ENCODE measurements at places on chromosomes 12 and 14.

DNA sequence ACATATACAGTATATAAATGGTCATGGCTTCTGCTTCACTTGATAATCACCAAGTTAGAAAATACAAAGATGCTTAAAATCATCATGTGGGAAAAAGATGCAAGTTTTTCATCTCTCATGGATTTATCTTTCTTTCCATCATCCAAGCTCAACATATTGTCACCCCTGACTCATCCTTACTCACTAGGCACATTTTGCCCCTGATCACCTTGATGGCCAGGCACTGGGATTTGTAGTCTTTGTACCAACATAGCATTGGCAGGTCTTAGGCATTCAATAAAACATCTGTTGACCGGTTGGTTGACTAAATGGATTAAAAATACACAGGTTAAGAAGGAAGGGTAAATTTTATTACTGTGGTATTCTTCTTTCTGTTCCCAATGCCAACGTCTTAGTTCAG is 28.1 kb downstream of the KLHDC2 start:
- no peak for DNase-seq

DNA sequence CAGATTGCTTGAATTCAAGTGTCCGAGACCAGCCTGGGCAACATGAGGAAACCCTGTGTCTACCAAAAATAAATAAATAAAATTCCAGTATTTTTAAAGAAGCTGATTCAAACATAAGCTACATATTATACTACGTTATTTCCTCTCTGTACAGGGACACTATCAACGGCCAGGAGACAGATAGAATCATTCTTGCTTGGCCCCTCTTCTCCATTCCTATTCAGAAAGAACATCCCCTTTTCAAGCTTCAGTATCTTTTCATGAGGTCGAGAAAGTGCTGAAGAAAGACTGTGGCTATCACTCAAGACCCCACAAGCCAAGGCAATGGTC is 314 bp upstream of the DHRS7 start:
- DNase-seq: no peak

DNA sequence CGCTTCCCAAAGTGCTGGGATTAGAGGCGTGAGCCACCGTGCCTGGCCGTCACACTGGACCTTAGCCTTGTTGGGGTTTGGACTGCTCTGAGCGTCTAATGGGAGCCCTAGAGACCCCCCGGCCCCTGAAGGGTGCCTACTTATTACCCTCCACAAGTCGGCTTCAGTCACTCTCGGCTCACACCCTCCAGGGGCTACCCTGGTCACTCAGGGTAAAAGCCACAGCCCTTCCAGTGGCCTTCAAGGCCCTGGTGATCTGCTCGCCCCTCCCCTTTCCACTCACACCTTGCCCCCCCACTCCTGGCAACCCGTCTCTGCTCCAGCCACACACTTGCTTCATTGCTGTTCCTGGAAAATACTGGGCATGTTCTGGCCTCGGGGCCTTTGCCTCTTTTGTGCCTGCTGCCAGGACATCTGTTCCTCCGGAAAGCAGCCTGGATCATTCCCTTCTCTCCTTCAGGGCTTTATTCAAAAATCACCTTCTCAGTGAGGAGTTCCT is 3.6 kb upstream of the MORN3 start:
- no peak for DNase-seq

GRCh38 chr12:50017641-50018040 is 7.7 kb downstream of the RACGAP1 start:
- peak; percentile 20 for DNase-seq

DNA sequence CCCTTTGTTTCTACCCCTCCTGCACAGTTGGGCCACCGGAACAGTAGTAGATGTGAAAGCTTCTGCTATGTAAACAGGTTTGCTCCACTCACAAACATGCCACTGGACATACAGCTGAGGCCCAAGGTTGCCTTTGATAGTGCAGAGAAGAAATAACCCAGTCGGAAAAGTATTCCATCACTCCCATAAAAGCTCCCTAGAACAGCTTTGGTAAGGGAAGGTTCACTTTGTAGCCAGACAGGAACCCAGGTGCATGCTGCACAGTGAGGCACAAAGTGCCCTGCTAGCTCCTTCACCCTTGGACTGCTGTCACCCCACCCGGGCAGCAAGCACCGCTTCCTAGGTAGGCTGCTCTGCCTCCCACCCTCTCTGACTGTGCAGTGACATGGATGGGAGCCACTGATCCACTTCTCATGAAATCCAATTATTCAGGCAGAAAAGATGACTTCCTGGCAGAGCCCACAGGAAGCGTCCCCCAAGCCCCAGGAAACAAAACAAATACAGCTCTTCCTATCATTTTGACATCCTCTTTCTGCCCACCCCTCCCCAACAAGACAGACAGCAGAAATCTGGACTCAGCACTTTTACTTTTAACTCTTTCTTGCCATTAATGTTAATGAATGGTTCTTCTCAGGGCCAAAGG is 100.2 kb downstream of the SRGAP1 start:
- DNase-seq: no peak

- DNase-seq: peak; percentile 78
These were observed 235.2 kb downstream of the CACNA1C start for GRCh38 chr12:2288001-2288400.

DNA sequence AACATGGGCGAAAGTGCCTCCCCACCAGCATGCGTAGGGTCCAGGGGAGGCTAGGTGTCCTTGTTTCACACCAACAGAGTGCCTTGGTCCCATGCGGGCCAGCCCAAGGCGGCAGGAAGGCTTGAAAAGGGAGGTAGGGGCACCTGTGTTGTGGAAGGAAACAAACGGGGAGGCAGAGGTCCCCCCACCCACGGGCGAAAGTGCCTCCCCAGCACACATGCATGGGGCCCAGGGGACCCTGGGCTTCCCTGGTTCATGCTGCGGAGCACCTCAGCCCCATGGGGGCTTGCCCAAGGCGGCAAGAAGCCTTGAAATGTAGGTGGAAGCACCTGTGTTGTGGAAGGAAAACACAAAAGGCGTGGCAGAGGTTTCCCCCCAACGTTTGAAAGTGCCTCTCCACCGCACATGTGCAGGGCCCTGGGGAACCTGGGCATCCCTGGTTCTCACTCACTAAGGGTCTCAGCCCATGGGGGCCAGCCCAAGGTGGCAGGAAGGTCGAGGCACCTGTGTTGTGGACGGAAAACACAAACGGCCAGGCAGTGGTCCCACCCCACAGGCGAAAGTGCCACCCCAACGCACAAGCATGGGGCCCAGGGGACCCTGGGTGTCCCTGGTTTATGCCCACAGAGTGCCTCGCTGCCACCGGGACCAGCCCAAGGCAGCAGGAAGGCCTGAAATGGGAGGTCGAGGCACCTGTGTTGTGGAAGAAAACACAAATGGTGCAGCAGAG is 374.7 kb downstream of the ALG10 start:
- DNase-seq: no peak

DNA sequence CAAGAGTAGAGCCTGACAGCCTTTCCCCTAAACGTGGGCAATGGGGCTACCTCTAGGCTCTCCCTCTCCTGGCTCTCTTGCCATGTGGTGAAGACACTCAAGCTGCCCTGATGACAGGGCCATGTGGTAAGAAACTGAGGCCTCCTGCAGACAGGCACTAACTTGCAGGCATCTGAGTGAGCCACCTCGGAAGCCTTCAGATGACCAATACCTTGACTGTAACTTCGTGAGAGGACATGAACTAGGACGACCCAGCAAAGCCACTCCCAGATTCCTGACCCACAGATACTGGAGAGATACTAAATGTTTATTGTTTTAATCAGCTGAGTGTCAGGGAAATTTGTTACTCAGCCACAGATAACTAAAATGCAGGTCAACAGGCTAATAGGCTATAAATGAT is 96.4 kb downstream of the EFCAB11 start:
- DNase-seq: no peak

DNA sequence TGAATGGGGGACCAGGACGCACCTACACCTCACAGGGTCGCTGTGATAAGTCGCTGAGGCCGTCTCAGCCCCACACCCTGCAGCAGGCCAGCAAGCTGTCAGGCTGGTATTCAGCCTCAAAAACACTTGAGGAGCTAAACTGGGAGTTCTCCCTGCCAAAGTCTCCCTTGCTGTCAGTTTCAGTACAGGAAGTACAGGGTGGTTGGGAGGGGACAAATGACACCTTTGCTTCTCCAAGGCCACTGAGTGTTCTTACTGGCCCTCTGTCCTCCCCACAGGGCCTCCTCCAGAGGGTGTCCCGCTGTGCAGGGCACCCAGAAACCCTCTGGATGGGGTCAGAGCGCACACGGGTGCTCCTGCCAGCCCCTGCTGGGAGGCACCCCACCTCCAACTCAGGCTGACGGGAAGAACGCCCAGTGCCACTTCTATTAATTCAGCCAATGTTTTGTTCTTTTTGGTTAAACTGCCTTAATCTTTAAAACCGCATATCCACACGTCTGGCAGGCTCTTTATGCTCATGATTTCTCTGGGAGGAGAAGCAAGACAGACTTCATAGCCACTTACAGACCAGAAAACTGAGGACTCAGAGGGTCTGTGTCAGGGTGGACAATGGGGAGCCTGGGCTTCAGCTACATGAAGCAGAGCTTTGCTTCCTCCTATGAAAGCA is 75.9 kb downstream of the ITPK1 start:
- no peak for DNase-seq

DNA sequence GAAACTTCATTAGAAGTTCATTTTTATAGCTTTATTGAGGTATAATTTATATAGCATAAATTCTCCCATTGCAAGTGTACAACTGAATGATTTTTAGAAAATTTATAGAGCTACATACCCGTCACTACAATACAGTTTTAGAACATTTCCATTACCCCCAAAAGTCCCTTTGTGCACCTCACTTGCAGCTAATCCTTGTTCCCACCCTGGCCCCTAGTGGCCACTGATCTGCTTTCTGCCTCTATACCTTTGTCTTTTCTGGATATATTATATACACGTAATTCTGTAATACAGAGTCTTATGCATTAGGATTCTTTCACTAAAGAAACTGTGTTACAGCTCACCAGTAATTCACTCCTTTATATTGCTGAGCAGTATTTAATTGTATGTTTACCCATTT is 145.1 kb upstream of the DIO2 start:
- DNase-seq: no peak

GRCh38 chr14:81396113-81396512 is 4.0 kb downstream of the STON2 start:
- no peak for DNase-seq

DNA sequence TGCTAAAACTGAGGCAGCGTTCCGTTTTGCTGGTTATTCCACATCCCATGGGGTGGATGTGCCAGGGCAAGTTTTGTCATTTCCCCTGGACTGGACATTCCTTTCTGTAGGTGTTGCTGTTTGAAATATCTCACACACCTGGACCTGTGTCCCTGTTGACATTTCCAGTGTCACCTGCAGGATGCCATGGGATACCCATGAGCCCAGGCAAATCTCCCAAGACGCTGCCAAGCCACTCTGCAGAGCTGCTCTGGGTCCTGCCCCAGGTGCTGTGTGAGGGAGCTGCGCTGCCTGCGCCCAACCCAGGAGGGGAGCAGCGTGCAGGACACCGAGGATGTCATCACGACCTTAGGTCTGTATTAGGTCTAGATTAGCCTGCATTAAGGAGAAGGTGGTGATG is 5.2 kb upstream of the PACS2 start:
- DNase-seq: no peak

- no peak for DNase-seq
These were observed 131.1 kb downstream of the ETV6 start for GRCh38 chr12:11780521-11781101.

DNA sequence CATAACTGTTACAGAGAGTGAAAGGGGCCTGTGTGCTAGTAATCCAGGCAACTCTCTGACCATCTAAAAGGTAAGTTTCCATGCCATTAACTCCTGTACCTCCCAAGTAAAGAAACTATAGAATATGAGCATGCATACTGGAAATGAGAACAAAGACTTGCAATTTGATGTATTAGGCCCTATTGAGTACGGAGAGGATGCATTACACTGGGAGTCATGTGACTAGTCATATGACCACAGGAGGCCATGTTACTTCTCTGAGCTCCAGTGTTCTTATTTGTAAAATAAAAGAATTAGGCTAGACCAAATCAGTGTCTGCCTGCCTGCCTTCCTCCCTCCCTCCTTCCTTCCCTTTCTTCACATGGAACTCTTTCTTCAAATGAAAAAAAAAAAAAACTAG is 440.1 kb upstream of the CCDC196 start:
- no peak for DNase-seq

DNA sequence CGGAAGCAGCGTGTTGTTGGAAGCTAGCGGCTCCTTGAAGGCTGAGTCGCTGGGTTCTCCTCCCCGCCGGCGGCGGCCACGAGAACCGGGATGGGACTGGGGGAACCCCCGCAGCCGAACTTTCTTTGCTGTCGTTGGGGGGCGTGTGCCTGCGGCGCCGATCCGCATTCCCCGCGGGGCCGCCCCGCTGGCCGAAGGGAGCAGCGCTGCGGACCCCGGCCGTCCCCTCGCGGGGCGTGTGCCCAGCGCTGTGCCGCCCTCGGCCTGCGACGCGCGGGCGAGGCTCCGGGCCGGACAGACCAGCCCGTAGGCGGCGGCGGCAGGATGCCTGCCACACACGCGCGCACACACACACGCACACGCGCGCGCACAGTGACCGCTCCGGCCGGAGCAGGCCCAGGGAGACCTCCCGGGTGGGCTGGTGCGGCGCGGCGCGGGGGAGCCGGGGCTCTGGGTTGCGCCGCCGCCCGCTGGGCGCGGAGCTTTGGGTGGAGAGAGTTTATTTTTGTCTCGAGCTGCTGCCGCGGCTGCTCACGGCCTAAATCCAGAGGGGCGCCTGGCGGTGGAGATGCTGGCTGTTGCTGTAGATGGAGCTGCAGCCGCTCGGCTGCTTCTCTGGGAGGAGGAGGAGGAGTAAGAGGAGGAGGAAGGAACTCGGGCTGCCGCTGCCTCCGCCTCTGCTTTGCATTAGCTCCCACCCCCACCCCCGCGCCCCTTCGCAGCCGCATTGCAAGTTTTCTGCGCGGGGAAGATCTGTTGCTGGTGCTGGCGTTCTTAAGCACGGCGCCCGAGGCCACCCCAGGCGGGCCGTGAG is at the start of gene SAMD4A:
TSS of gene SAMD4A (plus strand) at position 719 of the 814 bp plus-strand sequence. CDS start 789 bp downstream, outside the sequence.
- DNase-seq: peak; percentile 43

DNA sequence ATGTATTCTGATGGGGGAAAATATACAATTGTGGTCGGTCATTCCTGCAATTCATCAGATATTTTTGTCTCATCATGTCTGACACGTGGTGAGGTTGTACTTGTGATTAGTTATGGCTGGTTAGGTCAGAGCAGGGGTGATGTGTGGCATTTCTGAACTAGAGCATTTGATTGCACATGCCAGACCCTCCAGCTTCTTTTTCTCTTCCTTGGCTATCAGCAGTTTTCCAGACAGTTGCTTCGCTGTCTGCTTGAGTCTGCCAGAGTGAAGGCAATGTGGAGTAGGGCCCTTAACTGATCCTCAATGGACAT is 25.9 kb downstream of the TMEM117 start:
- DNase-seq: no peak

GRCh38 chr14:60650373-60650961 is 1.2 kb upstream of the SIX1 start:
- DNase-seq: no peak

GRCh38 chr12:17802657-17803641 is 287.0 kb downstream of the RERGL start:
- DNase-seq: no peak

GRCh38 chr12:50635364-50635763 is 128.5 kb upstream of the ATF1 start:
- DNase-seq: no peak

DNA sequence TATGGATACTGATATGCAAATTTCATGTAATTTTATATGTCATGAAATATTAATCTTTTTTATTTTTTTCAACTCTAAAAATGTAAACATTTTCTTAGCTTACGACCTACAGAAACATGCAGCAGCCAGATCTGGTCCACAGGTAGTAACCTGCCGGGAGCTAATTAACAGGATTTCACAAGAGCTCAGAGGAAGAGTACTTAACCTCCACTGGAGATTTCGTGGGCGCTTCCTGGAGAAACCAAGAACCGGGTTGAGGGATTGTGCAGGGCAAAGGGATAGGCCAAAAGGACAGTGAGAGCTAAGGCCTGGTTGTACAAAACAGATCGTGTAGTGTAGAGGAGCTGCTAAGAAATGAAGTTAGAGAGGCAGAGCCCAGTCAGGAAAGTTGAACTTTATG is 315.7 kb downstream of the PAWR start:
- no peak for DNase-seq
